IMR-90 (cell line): ENCODE measurements at places on chromosomes 16 and 17. TPM values are rescaled to one million over a fixed set of nuclear protein-coding genes. Genes with fewer than 3 reads are reported as not detected.

CACNG3 gene
- not detected in 2 replicates for total RNA-seq

TSPAN10 gene
- total RNA-seq: 1.1 and 1.4 TPM in 2 replicates

CHD9NB gene
- total RNA-seq: 1.1 TPM in 2 replicates

FBXW10B gene
- under 0.01 and 0.28 TPM in 2 replicates for total RNA-seq

CCL8 gene
- not detected in 2 replicates for total RNA-seq

MTSS2 gene
- 8.9 and 9.1 TPM in 2 replicates for total RNA-seq

TMEM170A gene
- total RNA-seq: 10.9 and 16.7 TPM in 2 replicates

USP22 gene
- total RNA-seq: 250 and 319 TPM in 2 replicates

KRTAP2-3 gene
- total RNA-seq: 1.4 TPM in 2 replicates

CHST5 gene
- not detected in 2 replicates for total RNA-seq

CLEC3A gene
- not detected in 2 replicates for total RNA-seq

SOX8 gene
- under 0.01 TPM in 2 replicates for total RNA-seq

KRT40 gene
- not detected in 2 replicates for total RNA-seq

GEMIN4 gene
- total RNA-seq: 13.9 and 16.5 TPM in 2 replicates

CDH8 gene
- not detected in 2 replicates for total RNA-seq

MYH2 gene
- total RNA-seq: not detected in 2 replicates

HS3ST3A1 gene
- 7.5 and 9.0 TPM in 2 replicates for total RNA-seq

TNFRSF17 gene
- total RNA-seq: not detected in 2 replicates
